Ovary (tissue), 10 donors: ENCODE measurements at places on chromosomes 6 and 20.

GRCh38 chr6:163455552-163455951, 41.0 kb downstream of the QKI start:
- no peaks in the 10 kb centered on the region for H3K36me3 ChIP-seq
- no peak overlapping the region for H3K27ac ChIP-seq
- H3K4me3 ChIP-seq, result no peak overlapping the region
- H3K4me1 ChIP-seq, result peaks cover 7% of the 10 kb centered on the region
- DNase-seq, result no peak

- no peak for DNase-seq
- H3K36me3 ChIP-seq, result no peaks in the 10 kb centered on the region
- H3K27me3 ChIP-seq, result no peaks in the 10 kb centered on the region
- no peak overlapping the region for H3K4me3 ChIP-seq
- H3K4me1 ChIP-seq, result no peaks in the 10 kb centered on the region
Measured at GRCh38 chr20:8115436-8115835, 16.6 kb upstream of the PLCB1 start.

GRCh38 chr6:81609736-81610135, 142.7 kb downstream of the TENT5A start:
- H3K27ac ChIP-seq, result no peak overlapping the region
- H3K4me1 ChIP-seq, result no peaks in the 10 kb centered on the region

- no peak overlapping the region for H3K27ac ChIP-seq
- DNase-seq, result no peak
- H3K36me3 ChIP-seq, result no peaks in the 10 kb centered on the region
- H3K4me3 ChIP-seq, result no peak overlapping the region
Measured at GRCh38 chr6:124557873-124558272, 404.4 kb upstream of the RNF217 start.

- no peak for DNase-seq
- no peaks in the 10 kb centered on the region for H3K4me1 ChIP-seq
- H3K27ac ChIP-seq, result no peak overlapping the region
- H3K36me3 ChIP-seq, result no peaks in the 10 kb centered on the region
- H3K4me3 ChIP-seq, result no peak overlapping the region
Measured at GRCh38 chr20:8299921-8300320, 167.9 kb downstream of the PLCB1 start.

DNA sequence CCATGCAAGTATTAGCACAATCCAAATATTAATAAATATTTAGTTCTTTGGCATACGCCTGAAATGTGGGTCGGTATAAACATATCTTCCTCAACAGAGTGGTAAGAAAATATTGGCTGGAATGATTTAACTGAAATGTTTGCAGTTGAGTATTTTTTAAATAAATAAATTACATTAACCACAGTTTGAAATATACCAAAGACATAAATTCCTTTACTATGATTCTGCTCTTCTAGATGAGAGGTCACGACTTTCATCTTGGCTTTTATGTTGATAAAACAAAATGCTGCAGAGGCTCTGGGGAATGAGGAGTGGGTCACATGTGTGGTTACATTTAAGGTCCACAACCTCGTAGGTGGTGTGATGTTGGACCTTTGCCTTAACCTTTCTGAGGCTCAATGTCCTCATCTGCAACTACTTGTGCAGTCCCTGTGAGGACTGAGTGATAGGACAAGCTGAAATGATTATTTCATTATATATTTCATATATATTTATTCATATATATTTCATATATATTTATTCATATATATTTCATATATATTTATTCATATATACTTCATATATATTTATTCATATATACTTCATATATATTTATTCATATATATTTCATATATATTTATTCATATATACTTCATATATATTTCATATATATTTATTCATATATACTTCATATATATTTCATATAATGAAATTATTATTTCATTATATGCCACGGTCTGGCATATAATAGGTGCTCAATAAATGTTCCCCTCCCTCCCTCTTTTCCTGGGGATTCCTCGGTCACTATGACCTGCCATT, 107.4 kb downstream of the SAMD5 start:
- H3K4me3 ChIP-seq, result no peak overlapping the region
- H3K27ac ChIP-seq, result no peak overlapping the region
- H3K4me1 ChIP-seq, result no peaks in the 10 kb centered on the region
- no peaks in the 10 kb centered on the region for H3K36me3 ChIP-seq
- peaks cover 3% of the 10 kb centered on the region for H3K27me3 ChIP-seq
- no peak for DNase-seq

GRCh38 chr20:37574199-37574890, 46.7 kb upstream of the BLCAP start:
- H3K36me3 ChIP-seq, result no peaks in the 10 kb centered on the region
- no peak overlapping the region for H3K4me3 ChIP-seq
- no peak for DNase-seq
- H3K27me3 ChIP-seq, result no peaks in the 10 kb centered on the region

GRCh38 chr6:161618831-161619454, 345.1 kb upstream of the AGPAT4 start:
- no peaks in the 10 kb centered on the region for H3K27me3 ChIP-seq
- H3K4me1 ChIP-seq, result no peaks in the 10 kb centered on the region
- no peak overlapping the region for H3K4me3 ChIP-seq
- no peaks in the 10 kb centered on the region for H3K36me3 ChIP-seq
- no peak overlapping the region for H3K27ac ChIP-seq

GRCh38 chr20:35226884-35227681, 593 bp downstream of the MMP24 start:
- H3K27me3 ChIP-seq, result no peaks in the 10 kb centered on the region
- no peak overlapping the region for H3K27ac ChIP-seq
- DNase-seq, result peak; percentile 49
- H3K4me1 ChIP-seq, result peaks cover 6% of the 10 kb centered on the region

DNA sequence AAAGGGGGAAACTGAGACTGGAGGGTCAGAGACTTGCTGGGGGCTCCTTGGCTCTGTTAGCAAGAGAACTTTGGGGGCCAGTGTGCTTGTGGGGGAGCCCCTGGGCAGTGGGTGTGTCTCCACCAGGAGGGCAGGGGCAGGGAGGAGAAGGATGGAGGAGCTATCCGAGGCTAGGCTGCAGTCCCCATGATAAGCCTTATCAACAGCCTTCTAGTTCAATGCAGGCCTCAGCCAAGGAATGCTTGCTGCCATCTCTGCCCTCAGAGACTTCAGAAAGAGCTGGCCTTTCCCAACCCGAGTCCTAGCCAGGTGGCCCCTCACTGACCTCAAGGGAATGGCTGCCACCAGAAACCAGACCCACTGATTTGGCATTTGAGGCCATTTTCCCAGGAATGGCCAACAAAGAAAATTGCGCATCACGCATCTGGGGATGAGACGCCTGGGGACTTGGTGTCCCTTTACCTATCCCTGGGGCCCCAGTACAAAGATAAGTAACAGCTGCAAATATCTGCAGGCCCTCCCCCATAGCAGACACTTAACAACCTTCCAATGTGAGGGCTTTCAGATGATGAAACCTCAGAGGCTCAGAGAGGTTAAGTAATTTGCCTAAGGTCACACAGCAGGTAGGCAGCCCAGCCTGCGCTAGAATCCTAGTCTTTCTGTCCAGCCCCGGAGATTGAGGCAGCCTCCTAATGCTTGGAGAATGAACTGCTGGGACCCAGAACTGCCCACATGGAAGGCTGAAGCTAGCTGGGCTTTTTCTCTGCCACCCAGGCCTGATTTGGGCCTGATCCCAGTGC, 4.9 kb downstream of the TGM2 start:
- peaks cover 5% of the 10 kb centered on the region for H3K4me1 ChIP-seq
- H3K27ac ChIP-seq, result no peak overlapping the region
- H3K36me3 ChIP-seq, result no peaks in the 10 kb centered on the region
- DNase-seq, result no peak
- no peak overlapping the region for H3K4me3 ChIP-seq
